H4 (cell line): ENCODE measurements at places on chromosomes 13 and 19.

GRCh38 chr19:41166944-41167804 lies 25.8 kb upstream of the CYP2S1 start:
- DNase-seq = no peak

DNA sequence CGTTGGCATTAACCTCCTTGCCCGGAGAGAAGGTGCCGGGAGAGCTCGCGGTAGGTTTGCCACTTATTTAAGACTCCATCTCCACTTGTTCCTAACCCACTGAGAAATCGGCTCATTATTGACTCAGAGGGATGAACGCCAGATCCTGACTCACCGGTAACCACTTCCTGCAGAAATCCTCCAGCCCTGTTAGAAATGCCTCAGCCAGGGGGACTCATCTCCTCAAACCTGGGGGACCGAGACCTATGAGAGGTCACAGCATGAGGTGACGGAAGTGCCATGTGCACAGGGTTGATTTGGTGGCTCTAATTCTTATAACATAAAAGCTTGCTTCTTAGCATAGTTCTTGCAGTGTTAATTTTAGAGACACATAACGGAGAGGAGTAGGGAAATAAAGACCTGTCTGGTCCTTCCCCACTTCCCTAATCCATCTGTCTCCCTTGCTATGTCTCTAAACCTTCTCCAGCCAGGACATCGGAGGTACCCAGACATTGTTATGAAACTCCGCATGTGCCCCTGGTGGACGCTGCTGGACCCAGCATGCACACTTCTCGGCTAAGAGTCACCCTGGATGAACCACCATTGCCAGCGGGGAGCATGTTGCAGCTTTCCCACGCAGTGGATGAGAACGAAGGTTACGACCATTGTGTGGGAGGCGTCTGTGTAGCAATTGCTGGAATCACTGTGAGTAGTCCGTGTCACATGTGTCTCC lies 158.9 kb downstream of the EFNB2 start:
- peak; percentile 81 for DNase-seq

DNA sequence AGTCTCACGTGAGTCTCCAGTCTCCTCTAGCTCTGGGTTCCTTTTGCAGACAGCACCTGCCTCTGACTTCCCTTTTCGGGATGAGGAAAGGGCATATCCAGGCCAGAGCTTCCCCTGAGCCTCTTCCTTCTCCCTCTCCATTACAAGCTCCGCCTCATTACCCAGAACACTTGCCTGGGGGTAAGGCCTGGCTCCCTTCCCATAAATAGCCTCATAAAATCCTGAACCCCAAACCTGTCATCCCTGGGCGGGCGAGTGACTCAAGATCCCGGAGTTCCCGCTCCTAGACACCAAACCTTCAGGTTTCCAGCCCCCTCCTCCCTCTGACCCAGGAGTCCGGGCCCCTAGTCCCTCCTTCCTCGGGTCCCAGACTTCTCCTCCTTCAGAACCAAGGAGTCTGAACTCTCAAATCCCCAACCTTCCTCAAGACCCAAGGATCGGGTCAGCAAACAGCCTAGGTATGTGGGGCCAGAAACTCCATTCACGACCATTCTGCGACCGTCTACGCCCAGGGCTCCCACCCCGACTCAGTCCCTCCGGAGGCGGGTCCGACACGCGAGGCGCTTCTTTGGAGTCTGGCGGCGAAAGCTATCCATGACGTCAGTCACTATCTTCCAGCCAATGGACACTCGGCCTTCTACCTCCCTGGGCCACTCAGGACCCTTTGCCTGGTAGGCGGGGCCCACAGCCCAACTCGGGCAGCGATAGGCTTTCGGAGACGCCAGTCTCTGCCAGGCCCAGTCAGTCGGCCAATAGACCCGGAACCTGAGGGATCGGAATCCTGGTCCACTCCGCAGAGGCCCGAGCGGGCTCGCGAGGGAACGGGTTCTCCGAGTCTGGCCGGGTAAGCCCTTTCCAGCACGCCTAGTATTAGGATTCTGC lies 6.5 kb upstream of the CNFN start:
- DNase-seq = peak; percentile 98

GRCh38 chr19:48676487-48676886 lies 3.7 kb upstream of the NTN5 start:
- no peak for DNase-seq

GRCh38 chr13:34502011-34502410 lies 440.1 kb upstream of the NBEA start:
- DNase-seq = no peak

DNA sequence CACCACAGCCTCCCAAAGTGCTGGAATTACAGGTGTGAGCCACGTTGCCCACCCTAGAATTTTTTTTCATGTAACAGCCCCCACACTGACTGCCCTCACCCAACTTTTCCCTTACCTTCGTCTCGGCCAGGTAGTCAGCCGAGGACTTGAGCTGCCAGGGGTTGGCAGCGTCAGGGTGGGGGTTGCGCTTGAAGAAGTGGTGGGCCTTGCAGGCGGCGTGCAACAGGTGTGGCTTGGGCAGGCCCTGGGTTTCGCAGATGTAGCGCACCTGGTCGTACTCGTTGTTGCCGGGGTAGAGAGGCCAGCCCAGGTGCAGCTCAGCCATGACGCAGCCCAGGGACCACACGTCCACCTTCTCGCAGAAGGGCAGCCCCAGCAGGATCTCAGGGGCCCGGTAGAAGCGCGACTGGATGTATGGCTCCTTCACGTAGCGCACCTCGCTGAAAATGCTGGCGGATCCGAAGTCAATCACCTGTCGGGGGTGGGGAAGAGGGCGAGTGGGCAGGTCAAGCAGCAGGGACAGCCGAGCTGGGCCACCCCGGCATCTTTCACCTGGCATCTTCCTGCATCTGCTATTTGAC lies 6.2 kb downstream of the HIPK4 start:
- no peak for DNase-seq

- DNase-seq = no peak
These were observed 203.4 kb upstream of the MIR17HG start for GRCh38 chr13:91144054-91144453.

GRCh38 chr13:94198681-94199080 lies 280.8 kb downstream of the DCT start:
- no peak for DNase-seq

DNA sequence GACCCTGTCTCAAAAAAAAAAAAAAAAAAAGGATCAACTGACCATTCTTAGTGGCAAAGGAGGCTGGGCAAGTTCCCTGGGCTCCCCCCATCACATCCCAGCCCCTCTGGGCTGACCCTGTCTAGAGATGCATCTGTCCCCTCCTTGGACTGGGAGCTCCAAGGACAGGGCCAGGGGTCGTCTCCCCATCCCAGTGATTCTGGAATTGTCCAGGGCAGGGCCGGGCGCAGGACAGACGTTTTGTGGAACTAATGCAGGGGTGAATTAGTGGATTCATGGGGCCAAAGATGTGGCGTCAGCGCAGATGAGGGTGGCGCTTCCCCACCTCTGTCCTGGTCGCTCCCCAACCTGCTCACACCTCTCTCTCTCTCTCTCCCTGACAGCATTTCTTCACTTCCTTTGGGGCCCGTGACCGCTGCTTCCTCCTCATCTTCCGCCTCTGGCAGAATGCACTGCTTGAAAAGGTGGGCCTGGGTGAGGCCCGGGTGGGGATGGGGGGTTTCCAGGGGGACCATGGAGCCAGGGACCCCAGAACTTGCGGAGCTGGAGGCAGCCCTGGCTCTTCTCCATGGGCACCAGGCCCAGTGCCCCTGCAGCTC lies 11.1 kb downstream of the GRAMD1A start:
- no peak for DNase-seq

DNA sequence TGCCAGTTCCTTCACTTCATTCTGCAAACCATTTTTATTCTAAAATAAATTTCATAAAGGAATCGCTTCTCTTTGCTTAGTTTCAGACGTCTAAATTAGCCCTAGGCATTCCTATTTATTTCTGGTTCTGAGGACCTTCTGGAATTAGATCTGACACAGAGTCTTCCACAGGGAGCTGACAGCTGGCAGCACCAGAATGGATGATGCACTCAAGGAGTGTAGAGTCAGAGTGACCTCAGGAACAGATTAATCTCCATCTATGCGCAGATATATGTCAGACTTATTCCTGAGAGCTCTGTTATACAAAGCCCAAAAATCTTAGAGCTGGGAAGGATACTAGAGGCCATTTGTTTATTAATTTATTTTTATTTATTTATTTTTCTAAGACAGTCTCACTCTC lies 450.8 kb downstream of the HS6ST3 start:
- DNase-seq = no peak

GRCh38 chr19:7959211-7959610 lies 15.7 kb upstream of the TIMM44 start:
- DNase-seq = no peak

- DNase-seq = no peak
These were observed 254.3 kb upstream of the SLITRK1 start for GRCh38 chr13:84136582-84136981.

- no peak for DNase-seq
These were observed at the start of gene GAS6 for GRCh38 chr13:113863524-113864272. TSS of gene GAS6 (minus strand) at chr13:113864076. CDS start at chr13:113863920, 156 bp downstream.

DNA sequence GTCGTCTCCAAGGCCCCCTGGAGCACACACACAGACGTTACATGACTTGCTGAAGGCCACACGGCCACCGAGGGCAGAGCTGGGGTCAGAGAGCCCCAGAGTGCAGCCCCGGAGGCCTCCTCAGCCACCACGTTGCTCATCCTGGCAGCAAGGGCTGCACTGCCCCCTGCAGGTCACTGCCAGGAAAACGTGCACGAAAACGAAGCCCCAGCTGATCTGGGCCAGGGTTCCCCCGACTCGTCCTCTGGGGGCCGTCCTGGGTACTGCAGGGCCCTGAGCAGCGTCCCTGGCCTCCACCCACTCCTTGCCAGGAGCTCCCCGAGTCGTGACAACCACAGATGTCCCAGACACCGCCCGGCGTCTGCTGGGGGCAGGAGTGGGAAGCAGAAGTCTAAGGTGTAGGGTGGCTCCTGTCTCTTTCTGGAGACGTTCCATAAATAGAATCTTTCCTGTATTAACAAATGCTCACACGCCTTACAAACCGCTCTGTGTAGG lies 3.4 kb downstream of the TPGS1 start:
- DNase-seq = peak; percentile 86

- no peak for DNase-seq
These were observed 3.0 kb downstream of the MARK4 start for GRCh38 chr19:45254044-45254531.

DNA sequence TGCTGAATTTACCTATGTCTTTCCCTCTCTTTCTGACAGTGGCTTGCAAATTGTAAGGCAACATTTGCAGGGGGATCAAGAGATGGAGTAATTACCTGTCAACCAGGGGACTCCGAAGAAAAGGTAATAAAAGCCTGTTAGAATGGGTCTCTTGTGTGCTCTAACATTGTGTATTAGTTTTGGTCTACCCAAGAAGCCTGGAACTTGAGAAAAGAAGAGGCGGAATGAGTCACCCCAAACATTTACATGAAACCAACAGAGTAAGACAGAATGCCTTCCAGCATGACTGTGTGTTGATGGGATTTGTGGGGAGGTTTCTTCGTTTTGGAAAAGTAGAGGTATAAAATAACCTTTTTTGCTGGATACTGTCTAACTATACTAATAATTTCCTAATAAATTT lies 36.7 kb downstream of the ZAR1L start:
- DNase-seq = no peak

- no peak for DNase-seq
These were observed 109.3 kb downstream of the ZIC5 start for GRCh38 chr13:99862244-99862643.

- DNase-seq = no peak
These were observed 4.6 kb downstream of the VSIG10L start for GRCh38 chr19:51337141-51337860.

DNA sequence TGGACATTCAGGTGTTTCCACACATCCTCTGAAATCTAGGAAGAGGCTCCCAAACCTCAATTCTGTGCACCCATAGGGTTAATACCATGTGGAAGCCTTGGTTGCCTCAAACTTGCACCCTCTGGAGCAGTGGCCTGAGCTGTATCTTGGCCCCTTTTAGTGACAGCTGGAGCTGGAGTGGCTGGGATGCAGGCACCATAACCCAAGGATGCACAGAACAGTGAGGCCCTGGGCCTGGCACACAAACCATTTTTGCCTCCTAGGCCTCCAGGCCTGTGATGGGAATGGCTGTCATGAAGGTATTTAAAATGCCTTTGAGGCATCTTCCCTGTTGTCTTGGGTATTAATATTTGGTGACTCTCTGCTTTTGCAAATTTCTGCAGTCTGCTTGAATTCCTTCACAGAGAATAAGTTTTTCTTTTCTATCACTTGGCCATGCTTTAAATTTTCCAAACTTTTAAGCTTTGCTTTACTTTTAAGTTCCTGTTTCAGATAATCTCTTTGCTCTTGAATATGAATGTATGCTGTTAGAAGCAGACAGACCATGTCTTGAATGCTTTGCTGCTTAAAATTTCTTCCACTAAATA lies 1594.5 kb upstream of the PCDH20 start:
- no peak for DNase-seq

DNA sequence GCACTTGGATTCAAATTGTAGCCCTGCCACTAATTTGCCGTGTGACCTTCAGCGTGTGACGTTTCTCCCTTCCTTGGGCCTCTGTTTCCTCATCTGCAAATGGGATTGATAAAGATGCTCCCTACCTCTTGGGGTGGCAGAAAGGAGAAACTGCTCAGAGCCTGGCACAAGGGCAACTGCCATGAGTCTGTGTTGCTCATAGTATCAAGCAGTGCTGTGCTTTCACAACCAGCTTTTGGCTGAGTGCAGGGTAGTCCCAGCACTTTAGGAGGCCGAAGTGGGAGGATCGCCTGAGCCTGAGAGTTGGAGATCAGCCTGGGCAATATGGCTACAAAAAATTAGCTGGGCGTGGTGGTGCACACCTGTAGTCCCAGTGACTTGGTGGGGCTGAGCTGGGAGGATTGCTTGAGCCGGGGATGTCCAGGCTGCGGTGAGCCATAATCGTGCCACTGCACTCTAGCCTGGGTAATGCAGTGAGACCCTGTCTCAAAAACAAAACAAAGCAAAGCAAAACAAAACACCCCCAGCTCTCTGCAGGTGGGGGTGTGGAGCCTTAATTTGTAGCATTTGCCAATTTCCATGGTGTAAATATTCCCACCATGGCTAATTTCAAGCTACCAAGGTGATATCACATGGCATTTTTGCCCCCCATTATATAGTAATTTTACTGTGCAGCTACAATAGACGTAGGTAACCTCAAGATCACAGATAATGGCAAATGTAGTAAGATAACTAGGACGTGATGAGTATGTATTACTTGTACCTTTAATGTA lies 1.6 kb upstream of the MARK4 start:
- no peak for DNase-seq

DNA sequence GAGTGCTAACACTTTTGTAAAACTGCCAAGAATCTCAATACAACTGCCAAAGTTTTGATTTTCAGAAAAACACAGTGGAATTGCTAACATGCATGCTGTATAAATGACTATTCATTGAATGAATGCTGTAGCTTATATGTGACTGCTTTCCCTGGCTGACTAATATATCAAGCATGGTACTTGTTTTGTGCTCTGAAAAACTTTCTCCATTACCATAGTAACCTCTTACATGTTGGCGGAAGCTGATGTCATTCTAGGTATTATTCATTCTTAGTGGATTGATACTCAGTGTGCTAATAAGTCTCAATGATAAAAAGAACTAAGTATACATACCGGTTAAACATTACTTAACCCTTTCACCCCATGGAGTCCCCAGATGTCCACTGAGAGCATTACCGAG lies 166.1 kb upstream of the MYO16 start:
- DNase-seq = peak; percentile 2
